ENCODE measurements at places on chromosomes 6 and 20. TPM values are rescaled to one million over a fixed set of nuclear protein-coding genes. Genes with fewer than 3 reads are reported as not detected.

BTNL2 gene
- polyA plus RNA-seq = not detected

IER3 gene
- 26.8 TPM for polyA plus RNA-seq

MEP1A gene
- polyA plus RNA-seq = 0.03 TPM

GPX5 gene
- polyA plus RNA-seq = not detected

PDE7B gene
- polyA plus RNA-seq = 9.5 TPM

KCNB1 gene
- polyA plus RNA-seq = 0.53 TPM

MCHR2 gene
- not detected for polyA plus RNA-seq

OR2W1 gene
- polyA plus RNA-seq = not detected

CRISP3 gene
- 0.42 TPM for polyA plus RNA-seq

TMEM217 gene
- 2.2 TPM for polyA plus RNA-seq

CD109 gene
- polyA plus RNA-seq = 16.2 TPM

- peak; percentile 22 for DNase-seq
Observed at GRCh38 chr6:146787876-146788508, 189.2 kb downstream of the ADGB start.

DNA sequence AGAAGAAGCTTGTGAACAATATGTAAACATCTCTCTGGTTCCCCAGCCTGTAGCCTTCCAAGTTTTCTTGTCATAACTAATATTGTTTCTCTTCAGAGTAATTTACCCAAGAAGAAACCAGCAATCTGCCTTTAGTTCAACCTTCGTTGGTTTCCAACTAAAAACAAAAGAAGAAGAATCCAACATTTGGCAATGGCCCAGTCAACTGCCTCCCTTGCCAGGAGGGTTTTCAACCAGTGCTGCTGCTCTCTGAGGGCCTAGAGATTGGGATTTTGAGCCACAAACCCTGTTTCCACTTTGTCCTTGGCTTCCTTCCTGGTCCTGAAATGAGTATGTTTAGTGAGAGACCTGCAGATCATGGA is 395.8 kb upstream of the CNR1 start:
- DNase-seq = no peak

- no peak for DNase-seq
Observed at GRCh38 chr6:28205879-28206278, 19.2 kb upstream of the ZSCAN9 start.

GRCh38 chr6:72262254-72262653 is 359.6 kb upstream of the KCNQ5 start:
- DNase-seq = no peak

DNA sequence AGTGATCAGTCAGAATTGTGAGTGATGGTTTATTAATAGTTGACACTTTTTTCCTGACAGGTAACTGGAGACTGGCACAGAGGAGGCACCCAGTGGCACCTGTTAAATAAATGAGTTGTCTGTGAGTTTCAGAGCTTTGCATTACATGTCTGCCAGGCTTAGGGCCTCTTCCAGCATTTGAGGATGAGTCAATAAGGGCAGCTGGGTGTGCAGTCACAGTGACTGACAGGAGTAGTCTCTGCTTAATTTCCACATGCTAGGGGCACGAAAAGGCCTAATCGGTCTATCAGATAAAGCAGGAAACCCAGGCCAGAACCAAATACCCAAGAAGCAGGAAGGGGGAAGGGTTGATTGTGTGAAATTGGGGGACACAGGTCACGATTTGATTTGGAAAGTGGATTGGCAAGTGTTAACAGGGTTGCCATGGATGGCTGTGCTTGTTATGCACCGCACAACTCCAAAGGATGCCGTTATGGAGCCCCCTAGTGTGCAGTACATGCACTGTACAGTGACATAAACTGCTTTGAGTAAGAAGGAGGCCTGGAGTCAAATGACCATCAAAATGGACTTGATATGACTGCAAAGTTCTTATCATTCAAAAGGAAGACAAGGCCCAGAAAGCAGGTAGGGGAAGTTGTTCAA is 111.9 kb upstream of the GGTLC1 start:
- peak; percentile 58 for DNase-seq

DNA sequence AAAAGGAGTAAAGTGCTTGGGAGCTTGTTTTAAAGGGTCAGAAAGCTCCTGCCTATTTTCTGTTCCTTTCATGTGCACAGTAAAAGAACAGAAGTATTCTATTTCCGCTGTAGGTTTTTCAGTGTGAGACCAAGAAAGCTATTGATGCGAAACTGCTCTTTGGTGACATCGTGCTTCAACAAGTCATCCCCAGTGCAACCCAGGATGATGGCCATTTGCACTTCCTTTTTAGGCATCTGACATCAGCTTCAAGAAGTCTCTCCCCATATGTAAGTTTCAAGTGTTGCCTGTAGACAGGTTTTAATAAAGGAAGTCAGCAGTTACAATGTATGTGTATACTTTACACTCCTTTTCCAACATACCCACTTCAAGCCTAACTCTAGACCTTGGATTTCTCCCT is 131.6 kb downstream of the RFX6 start:
- no peak for DNase-seq

DNA sequence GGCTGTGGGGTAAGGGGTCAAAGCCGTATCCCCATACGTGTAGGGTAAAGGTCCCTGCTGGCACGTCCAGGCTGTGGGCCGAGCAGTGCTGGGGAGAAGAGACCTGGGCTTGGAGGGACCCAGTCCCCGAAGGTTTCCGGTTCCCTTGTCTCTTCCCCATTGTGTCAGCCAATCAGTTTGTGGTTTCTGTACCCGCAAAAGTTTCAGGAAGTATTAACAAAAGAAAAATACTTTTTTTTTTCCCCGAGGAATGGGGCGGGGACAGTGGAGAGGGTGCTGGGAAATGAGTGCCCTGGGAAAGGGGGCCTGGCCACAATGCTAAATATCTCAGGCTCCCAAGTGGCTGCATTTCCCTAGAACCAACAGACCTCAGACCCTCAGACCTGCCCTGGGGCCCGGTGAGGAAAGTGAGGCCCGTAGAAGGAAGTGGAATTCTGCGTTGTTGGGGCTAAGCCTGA is 15.2 kb upstream of the AMD1 start:
- DNase-seq = no peak

DNA sequence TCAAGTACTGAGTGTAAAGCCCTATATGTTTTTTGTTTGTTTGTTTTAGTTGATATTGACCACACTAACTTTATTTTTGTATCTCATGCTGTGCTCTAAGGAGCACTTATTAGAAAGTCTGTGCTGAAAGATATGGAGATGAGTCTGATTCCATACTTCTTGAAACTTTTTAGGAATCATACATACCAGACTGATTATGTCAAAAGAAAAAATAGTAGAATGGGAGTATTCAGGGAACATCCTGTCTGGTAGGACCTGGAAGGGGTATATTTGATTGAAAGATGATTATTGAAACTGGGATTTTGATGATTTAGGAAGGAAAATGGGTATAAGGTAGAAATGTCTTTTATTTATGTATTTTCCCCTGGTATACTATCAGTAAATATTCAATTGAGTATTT is 111.4 kb downstream of the QKI start:
- no peak for DNase-seq

- no peak for DNase-seq
Observed at GRCh38 chr6:74609871-74610270, 596.0 kb downstream of the COL12A1 start.

GRCh38 chr6:127816643-127817042 is 84.2 kb downstream of the THEMIS start:
- no peak for DNase-seq

- no peak for DNase-seq
Observed at GRCh38 chr6:70864401-70864800, 92.5 kb downstream of the B3GAT2 start.

DNA sequence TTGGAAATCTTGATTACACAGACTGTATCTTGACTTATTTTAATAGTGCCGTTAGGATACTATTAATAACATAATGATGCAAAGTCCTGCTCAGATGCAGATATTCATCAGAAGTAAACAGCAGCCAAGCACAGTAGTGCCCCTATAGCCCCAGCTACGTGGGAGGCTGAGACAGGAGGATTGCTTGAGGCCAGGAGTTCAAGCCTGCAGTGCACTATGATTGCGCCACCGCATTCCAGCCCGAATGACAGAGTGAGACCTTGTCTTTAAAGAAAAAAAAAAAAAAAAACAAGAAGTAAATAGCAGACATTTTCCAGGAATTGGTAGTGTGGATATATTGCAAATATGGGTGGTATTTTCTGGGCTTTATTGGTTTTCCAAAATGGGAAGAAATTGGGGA is 61.8 kb downstream of the TULP4 start:
- DNase-seq = no peak

- no peak for DNase-seq
Observed at GRCh38 chr20:6611911-6612605, 155.4 kb upstream of the BMP2 start.

DNA sequence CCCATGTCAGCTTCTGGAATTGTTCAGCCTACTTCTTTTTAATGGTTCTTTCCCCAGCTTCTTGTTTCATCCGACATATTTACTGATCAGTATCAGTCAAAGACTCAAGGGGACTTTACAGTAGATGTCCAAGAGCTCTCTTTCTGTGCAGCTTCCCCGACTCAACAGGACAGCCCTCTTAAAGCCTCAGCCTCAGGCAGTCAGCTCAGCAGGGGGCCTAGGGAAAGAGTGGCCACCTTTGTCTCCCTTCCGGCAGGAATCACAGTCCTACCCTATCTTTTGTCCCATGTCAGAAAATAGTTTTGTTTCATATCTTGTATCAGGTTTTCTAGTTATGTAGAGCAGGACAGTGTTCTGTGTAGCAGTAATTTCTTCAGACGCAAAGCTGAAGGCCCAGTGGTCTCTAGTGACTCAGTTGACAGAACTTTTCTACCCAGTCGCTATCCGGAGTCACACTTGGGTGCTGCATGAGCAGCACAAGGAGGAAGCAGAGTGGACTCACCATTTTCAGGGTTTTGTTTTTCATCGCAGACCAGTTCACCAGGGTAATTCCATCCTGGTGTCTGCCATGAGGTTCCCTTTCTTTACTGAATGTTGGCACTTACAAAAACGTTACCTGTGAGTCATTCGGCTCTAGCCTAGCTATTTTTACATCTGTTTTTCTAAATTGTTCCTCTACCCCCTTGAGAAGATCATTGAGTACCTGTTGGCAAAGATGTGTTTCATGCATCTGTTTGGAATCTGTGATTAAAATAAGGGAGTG is 47.7 kb downstream of the SPATA2 start:
- DNase-seq = no peak

DNA sequence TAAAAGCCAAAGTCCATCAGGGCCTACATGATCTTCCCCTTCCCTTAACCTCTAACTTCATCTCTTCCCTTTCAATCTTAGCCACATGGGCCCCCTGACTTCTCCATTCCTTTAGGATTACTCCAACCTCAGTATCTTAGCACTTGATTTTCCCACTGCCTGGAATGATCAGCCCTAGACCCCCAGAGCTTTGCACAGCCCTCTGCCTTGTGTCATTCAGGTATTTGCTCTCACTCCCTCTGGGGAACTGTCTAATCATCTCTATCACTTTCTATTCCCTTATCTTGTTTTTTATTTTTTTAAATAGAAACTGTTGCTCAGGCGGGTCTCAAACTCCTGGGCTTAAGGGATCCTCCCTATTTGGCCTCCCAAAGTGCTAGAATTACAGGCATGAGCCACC is 13.3 kb upstream of the ZNFX1 start:
- no peak for DNase-seq

DNA sequence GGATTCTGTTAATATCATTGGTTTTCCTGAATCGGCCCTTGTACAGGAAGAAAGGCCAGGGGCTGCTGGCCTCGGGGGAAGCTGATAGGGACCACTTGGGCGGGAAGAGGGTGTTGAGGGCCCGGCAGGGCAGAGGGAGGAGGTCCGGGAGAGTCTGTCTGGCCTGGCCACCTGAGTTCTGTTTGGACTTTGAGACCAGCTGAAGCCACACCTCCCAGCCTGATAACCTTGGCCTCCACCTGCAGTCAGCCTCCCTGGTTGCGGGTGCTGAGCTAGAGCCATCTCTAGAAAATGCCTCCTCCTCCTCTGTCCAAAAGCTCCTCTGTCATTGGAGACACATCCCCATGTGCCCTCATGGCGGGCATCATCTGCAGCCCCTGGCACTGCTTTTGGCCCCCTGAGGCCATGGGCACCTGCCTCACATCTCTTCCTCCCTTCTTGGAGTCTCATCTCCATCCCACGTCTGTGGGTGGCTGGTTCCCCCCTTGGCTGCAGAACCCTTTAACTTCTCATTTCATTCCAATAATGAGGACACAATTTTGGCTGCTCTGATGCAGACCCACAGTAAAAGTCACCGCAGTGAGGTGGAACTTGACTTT is 16.6 kb downstream of the APCDD1L start:
- DNase-seq = no peak

- no peak for DNase-seq
Observed at GRCh38 chr6:143040018-143040417, 20.7 kb upstream of the AIG1 start.

DNA sequence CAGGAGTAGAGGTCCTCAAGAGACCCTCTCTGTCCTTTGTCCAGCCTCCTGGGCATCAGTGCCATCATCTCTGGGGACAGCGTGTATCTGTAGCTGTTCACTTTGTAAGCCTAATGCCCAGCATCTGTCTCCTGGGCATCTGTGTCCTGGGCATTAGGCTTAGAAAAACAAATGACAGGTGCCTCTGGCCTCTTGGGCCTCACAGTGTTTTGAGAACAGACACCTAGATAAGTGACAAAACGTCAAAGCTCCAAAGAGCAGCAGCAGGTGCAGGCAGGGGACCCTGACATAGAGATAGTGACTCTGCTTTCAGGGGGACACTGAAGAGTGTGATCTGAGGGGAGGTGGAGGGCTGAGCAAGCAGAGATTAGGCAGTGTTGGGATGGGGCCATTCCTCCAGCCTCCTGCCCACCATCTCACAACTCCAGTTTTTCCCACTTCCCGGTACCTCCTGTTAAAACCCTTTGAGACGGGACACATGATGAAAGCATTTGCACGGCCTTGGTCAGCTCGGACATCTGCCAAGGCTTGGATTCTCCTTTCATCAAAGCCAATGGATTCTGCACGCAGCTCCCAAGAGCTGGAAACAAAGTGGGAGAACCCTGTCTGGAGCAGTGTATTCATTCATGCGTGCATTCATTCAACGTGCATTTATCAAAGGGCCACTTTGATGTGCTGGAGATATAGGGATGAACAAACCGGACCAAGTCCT is 55.5 kb upstream of the CD93 start:
- DNase-seq = no peak

GRCh38 chr6:116206231-116206903 is 47.5 kb downstream of the TSPYL4 start:
- DNase-seq = no peak

DNA sequence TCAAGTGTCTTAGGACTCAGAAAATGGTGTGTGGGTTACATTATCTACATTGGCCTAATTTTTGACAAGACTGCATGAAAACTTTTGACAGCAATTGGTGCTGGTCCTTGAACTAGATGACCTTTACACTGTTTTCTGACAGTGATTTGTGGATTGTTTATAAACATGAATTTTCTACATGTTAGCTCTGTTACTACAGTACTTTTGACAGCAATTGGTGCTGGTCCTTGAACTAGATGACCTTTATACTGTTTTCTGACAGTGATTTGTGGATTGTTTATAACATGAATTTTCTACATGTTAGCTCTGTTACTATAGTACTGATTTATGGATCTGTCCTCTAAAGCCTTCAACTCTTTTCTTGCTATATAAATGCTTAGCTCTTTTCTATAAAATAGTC is 16.7 kb downstream of the KCTD20 start:
- DNase-seq = no peak

DNA sequence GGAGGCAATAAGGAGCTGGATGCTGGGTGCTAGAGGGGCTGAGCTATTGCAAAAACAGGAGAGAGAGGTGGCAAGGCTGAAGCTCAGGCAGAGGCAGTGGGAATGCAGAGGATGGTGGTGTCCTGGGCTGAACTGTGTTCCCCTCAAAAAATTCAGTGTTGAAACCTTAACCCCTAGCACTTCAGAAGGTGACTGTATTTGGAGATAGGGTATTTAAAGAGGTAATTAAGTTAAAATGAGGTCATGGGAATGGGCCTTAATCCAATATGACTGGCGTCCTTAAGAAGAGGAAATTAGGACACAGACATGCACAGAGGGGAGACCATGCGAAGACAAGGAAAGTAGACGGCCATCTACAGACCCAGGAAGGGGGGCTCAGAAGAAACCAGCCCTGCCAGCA is 11.5 kb upstream of the MMP9 start:
- no peak for DNase-seq
